Thoracic aorta (tissue), 2 donors: ENCODE measurements at places on chromosomes 1 and 21. TPM values are rescaled to one million over a fixed set of nuclear protein-coding genes. Genes with fewer than 3 reads are reported as not detected.

DNA sequence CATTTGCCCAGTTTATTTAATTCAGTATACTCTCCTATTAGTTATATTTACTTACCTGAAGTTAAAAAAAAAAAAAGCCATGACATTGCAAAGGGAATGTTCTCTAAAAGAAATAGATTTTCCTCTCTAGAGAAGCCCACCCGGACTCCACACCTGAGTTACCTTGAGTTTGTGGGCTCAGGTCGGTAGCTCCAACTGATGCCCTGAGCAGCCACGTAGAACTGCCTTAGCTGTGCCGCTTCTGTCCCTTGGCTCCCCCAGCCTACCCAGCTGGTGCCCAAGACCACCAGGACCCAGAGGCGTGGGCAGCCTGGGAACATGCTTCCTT is 250 bp downstream of the F5 start:
- H3K36me3 ChIP-seq: no peaks in the 10 kb centered on the region
- H3K4me3 ChIP-seq: peak overlapping the region; percentile 39

- H3K36me3 ChIP-seq: no peaks in the 10 kb centered on the region
- no peaks in the 10 kb centered on the region for H3K27me3 ChIP-seq
- H3K27ac ChIP-seq: peak overlapping the region; percentile 49
- peaks cover 12% of the 10 kb centered on the region for H3K4me1 ChIP-seq
- no peak for DNase-seq
- H3K4me3 ChIP-seq: peak overlapping the region; percentile 33
Measured at GRCh38 chr1:170670802-170671628, 7.1 kb downstream of the PRRX1 start.

SAMD11 gene
- total RNA-seq: 10.2 TPM

DNA sequence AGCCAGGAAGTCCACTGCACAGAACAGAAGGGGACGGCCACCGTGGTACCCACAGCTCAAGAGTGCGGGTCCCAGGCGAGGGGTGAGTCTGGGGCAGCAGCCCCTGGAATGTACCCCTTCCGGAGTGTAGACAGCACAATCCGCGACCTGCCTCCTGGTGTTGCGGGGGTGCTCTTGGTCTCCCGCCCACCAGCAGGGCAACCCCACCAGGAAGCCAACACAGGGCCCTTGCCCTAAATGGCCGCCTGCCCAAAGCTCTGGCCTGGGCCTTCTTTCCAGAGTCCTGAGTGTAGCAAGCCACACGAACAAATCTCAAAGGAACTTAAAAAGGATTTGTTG is 1.1 kb upstream of the SLC19A1 start:
- peaks cover 9% of the 10 kb centered on the region for H3K4me1 ChIP-seq
- no peak overlapping the region for H3K4me3 ChIP-seq
- no peak overlapping the region for H3K27ac ChIP-seq
- no peaks in the 10 kb centered on the region for H3K27me3 ChIP-seq

DNA sequence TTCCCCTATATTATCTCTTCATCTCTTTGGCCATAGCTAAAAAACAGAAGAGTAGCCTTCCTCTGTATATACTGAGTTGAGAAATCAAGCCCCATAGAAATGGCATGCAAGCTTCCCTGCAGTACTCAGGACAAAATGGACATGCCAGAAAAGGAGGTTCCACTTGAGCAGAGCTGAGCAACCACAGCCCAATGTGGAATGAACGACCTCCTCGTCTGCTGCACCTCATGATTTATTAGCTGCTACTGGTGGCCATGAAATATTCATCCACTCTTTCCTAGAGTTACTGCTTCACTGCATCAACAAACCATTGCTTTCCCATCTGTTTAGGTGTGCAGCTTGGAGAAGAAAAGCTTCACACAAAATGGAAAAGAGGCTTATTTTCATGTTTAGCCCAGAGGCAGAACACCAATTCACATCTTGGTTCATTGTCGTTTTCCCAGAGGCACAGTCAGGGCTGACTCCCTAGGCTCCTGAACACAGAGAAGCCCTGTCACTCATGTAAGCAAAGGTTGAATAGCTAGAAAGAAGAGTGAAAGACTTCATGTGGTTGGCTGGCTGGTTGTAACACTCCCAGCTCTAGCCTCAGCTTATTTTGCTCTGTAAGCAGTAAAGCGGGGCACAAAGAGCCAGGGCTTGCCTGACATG is 148.0 kb downstream of the TSEN15 start:
- no peaks in the 10 kb centered on the region for H3K27me3 ChIP-seq
- no peak for DNase-seq
- H3K4me1 ChIP-seq: no peaks in the 10 kb centered on the region

GRCh38 chr1:23395154-23395724 is 25.6 kb upstream of the ZNF436 start:
- no peak for DNase-seq
- H3K27ac ChIP-seq: peak overlapping the region; percentile 41
- no peaks in the 10 kb centered on the region for H3K4me1 ChIP-seq
- no peaks in the 10 kb centered on the region for H3K27me3 ChIP-seq

GRCh38 chr1:226425004-226425378 is 17.1 kb upstream of the PARP1 start:
- no peaks in the 10 kb centered on the region for H3K4me1 ChIP-seq
- no peaks in the 10 kb centered on the region for H3K36me3 ChIP-seq
- no peaks in the 10 kb centered on the region for H3K27me3 ChIP-seq
- no peak overlapping the region for H3K27ac ChIP-seq

DNA sequence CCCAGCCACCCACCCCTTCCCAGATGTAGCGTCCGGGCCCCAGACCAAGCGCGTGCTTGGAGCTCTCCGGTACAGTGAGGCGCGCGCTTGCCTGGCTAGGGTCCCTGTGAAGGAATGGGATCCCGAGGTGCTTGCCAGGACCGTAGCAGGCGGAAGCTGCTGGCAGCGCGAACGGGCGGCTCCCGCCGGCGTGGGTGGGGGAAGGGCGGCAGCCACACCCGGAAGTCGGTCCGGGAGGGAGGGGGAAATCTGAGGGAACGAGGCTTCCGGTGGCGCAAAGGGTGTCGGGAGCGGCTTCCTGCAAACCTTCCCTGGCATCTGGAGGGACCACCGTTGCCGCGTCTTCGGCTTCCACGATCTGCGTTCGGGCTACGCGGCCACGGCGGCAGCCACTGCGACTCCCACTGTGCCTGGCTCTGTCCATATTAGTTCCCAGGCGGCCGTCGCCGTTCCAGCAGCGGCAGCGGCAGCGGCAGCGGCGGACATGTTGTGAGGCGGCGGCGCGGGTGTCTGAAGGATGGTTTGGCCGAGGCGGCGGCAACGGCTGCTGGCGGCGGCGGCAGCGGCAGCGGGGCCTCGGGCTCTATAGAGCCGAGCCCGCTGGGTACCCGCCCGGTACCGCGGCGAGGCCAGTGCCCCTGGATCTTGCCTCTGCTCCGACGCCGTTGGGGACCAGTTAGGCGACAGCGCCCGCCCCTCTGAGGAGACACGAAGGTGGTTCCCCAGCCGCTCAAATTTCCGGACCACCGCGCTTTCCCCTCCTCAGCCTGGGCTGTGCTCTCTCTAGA is at the start of gene DR1:
Gene DR1, plus strand, starts transcription at position 275 of the 788 bp plus-strand sequence. CDS start 739 bp downstream, outside the sequence.
- peak within 1 kb of the TSS; percentile 97 for H3K27ac ChIP-seq
- peak; percentile 76 for DNase-seq
- peaks cover 24% of the 10 kb centered on the region for H3K4me1 ChIP-seq
- peak within 1 kb of the TSS; percentile 98 for H3K4me3 ChIP-seq
- no peaks in the 10 kb centered on the region for H3K27me3 ChIP-seq
